ENCODE measurements at places on chromosomes 7 and 10. TPM values are rescaled to one million over a fixed set of nuclear protein-coding genes. Genes with fewer than 3 reads are reported as not detected.

The COL28A1 gene
- 0.81 TPM for total RNA-seq

The USP6NL gene
- total RNA-seq: 19.5 TPM

The MKX gene
- 1.2 TPM for total RNA-seq

The RBP3 gene
- not detected for total RNA-seq

The GRM8 gene
- total RNA-seq: 2.1 TPM

The CDHR1 gene
- 5.0 TPM for total RNA-seq

DNA sequence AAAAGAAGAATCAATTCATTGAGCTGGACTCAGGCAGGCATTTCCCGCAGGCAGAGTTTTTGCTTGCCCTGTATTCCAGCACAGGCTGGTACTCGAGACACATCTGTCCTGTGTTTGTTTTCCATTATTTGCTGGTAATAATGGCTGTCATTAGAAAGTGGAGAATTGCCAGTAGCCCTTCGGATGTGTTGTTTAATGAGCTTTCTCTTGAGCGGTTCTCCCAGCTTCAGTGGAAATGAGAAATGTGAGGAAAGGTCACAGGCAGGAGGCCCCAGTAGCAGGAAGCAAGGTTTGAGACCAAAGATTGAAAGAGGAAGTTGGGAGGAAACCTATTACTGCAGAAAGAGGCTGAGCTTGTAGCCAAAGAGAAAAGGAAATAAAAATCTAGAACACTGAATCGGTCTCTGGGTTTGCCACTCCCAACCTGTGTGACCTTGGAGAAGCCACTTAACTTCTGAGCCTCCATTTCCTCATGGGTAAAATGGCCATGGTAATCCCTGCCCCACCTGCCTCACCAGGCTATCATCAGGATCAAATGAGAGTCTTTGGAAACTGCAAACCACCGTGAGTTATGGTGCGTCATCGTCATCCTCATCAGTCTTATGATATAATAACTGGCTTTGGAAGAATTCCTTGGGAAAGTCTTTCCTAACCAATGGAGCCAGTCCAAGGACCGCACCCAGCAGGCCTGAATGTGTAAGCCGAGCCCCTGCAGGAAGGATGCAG lies 67.7 kb downstream of the TACR2 start:
- DNase-seq: no peak
- H3K27ac ChIP-seq: peak overlapping the region; percentile 87
- H3K36me3 ChIP-seq: peaks cover 25% of the 10 kb centered on the region
- no peak overlapping the region for H3K4me3 ChIP-seq

DNA sequence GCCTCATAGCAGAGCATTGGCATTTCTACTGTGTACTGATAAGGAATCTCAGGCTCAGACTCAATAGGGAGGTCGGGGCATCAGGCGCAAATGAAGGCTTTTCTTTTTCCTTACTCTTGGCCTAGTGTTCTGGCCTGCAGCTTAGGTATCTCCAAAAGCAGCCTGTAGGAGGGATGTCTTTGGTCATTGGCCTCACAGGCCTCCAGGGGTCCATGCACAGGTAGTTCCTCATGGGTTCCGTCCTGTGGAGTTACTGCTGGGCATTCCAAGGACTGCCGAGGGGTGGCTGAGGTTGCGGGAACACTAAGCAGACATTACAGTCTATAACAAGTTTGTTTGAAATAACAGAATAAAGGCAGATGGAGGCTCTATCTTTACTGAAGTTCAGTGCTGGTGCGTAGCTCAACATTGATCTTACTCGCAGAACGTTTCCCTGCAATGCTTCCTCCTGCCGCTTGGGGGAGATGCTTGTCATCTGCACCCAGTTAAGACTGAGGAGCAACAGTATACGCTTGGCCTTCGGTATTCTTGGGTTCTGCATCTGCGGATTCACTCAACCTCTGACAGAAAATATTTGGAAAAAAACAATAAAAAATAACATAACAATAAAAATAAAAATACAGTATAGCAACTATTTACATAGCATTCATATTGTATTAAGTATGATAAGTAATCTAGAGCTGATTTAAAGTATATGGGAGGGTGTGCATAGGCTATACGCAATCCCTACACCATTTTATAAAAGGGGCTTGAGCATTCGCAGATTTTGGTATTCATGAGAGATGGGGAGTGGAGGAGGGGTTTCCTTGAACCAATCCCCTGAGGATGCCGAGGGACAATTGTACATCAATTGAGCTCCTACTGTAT lies 58.9 kb downstream of the SH2D4B start:
- H3K27ac ChIP-seq: no peak overlapping the region
- H3K36me3 ChIP-seq: no peaks in the 10 kb centered on the region
- DNase-seq: peak; percentile 52
- no peaks in the 10 kb centered on the region for H3K27me3 ChIP-seq
- H3K4me3 ChIP-seq: no peak overlapping the region
- 0 out of 2 replicates have a peak, but pooled peaks cover 5% of the 10 kb centered on the region for H3K4me1 ChIP-seq

Data from WTC11 (cell line).